ENCODE measurements at places on chromosomes 16 and 17. TPM values are rescaled to one million over a fixed set of nuclear protein-coding genes. Genes with fewer than 3 reads are reported as not detected.

DNA sequence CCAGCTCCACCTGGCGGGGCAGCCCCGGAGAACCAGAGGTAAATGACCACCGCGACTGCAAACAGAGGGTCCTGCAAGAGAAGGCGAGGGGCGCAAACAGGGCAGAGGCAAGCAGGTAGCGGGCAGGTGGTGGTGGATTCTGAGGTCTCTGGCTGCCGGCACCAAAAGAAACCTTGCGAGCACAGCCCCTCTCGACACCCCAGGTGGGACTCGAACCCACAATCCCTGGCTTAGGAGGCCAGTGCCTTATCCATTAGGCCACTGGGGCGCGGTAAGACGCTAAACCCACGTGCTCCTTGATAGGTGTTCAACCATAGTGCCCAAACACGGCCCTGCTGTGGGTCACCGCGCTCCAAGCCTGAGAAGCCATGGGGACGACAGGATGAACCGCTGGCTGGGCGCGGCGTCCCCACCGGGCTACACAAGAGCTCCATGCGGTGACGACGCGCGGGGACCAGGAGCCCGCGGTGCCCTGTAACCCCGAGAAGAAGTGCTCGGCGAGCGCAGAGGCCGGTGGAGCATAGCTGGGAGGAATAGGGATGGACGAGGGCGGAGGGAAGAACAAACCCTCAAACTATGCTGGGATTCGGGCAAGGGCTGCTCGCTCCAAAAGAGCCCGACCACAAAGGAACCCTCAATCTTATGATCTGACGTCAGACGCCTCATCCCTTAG lies 12.4 kb downstream of the ATP5PD start:
- DNase-seq = no peak

Gene OR1A1
- not detected for polyA plus RNA-seq

DNA sequence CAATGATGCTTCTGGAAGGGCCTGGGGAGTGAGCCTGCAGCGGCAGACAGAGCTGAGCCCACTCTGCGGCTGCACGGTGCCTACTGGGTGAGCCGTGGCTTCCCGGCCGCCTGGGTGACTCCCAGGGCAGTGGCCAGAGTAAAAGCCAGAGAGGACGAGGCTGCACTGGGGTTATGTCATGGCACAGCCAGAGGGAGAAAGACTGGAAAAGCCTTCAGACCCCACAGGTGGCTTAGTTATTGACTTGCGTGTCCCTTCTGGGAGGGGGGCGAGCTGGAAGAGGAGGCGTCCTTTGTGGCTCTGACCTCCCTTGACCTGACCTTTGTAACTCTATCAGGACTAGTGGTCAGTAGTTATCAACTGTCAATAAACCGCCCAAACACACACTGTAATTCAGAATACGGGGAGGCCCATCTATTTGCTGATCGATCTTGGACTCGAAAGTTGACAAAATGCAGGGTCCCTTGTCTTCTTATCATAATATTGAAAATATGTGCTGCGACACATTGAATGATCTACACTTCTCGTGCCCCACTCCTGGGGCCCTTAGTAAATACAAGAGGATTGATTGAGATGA lies 385.9 kb upstream of the ZFHX3 start:
- DNase-seq = no peak

- DNase-seq = no peak
Observed at GRCh38 chr17:44928950-44929720, 13.8 kb upstream of the GFAP start.

DNA sequence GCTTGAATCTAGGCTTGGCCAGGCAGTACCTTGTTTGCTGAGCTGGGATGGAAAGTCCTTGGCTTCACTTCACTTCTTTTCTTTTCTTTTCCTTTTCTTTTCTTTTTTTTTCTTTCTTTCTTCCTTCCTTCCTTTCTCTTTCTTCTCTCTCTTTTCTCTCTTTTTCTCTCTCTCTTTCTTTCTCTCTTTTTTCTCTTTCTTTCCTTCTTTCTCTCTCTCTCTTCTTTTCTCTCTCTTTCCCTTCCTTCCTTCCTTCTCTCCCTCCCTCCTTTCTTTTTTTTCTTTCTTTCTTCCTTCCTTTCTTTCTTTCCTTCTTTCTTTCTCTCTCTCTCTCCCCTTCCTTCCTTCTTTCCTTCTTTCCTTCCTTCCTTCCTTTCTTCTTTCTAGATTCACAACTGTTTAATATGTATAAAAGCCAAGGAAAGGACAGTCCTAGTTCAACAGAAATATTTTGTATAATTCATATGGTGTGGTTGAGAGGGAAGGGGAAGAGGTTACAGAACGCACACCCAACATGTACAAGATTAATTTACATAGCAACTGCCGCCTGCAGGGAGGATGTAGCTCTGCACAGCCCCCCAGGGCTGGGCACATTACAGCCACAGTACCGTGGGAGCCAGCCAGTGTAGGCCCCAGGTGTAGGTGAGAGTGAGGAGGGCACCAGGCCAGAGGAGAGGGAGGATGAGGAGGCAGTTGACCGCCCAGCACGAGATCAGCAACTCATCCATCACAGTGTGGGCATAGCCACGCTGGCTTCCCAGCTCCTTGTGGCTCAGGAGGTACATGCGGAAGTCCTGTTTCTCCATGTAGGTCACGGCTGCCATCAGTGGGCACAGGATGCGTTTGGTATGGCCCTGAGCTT lies 9.7 kb upstream of the ITGB3 start:
- DNase-seq = no peak
